Spleen (tissue), 13 donors: ENCODE measurements at places on chromosomes 13 and 19.

- H3K4me3 ChIP-seq = no peak overlapping the region
- no peak overlapping the region for H3K27ac ChIP-seq
- no peak for DNase-seq
Measured at GRCh38 chr13:36430247-36431203, 1.8 kb upstream of the CCNA1 start.

GRCh38 chr19:13463296-13463695, 43.0 kb downstream of the CACNA1A start:
- H3K4me1 ChIP-seq = no peaks in the 10 kb centered on the region
- no peak overlapping the region for H3K4me3 ChIP-seq
- H3K27me3 ChIP-seq = no peaks in the 10 kb centered on the region
- no peak overlapping the region for H3K27ac ChIP-seq

- no peak for DNase-seq
- H3K27ac ChIP-seq = no peak overlapping the region
- no peaks in the 10 kb centered on the region for H3K36me3 ChIP-seq
- no peaks in the 10 kb centered on the region for H3K27me3 ChIP-seq
Measured at GRCh38 chr13:51538591-51539179, 45.6 kb upstream of the WDFY2 start.

DNA sequence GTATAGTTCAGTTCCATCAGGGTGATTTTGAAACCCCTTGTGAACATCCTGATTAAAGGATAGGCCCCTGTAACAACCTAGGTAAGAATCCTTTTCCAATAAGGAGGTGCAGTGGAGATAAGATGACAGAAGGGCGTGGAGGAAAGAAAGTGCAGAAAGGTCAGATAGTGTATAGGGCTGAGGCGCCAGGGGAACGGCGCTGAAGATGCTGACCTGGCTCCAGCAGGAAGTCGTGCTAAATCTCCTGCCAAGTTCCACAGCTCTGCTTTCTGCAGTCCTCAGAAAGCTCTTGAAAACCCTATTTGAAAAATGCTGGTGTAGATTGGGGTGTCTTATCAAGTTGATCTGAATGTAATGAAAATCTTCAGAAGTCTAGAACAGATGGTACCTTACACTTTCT, 221.7 kb downstream of the COG6 start:
- H3K36me3 ChIP-seq = no peaks in the 10 kb centered on the region
- no peak overlapping the region for H3K4me3 ChIP-seq
- no peaks in the 10 kb centered on the region for H3K27me3 ChIP-seq
- no peak overlapping the region for H3K27ac ChIP-seq

DNA sequence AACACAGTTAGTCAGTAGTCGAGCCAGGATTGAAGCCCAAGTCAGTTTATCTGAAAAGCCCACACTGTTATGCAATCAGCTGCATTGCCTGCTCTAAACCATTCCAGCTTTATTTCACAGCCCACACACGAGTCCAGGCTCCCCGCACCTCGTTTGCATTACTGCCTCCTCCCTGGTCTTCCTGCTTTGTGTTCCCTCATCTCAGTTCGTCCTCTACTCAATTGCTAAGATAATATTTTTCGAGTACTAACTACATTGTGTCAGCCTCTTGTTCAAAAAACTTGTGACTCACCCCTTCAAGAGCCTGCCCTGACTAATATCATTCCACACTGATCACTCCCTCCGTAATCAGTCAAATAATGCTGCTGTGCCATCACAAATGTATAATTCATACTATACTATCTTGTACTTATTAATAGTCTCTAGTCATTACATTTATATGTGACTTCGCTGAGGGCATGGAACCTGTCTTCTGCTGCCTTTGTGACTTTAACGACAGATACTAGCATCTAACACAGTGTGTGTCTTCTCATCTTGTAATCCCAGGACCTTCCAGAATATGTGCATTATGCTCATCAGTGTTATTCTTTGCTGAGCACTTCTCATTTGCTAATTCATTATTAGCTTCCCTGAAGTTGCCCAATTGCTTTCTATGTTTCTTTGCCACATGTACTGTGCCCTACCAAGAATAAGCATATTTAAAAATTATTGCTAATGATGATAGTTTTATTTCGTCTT, 26.2 kb upstream of the WDFY2 start:
- no peak overlapping the region for H3K27ac ChIP-seq
- no peak overlapping the region for H3K4me3 ChIP-seq
- H3K4me1 ChIP-seq = peaks cover 30% of the 10 kb centered on the region
- no peaks in the 10 kb centered on the region for H3K36me3 ChIP-seq
- no peak for DNase-seq
- H3K27me3 ChIP-seq = no peaks in the 10 kb centered on the region

- no peaks in the 10 kb centered on the region for H3K36me3 ChIP-seq
- no peak overlapping the region for H3K4me3 ChIP-seq
- no peaks in the 10 kb centered on the region for H3K4me1 ChIP-seq
- H3K27ac ChIP-seq = no peak overlapping the region
Measured at GRCh38 chr13:112014857-112015256, 52.1 kb upstream of the SOX1 start.

GRCh38 chr13:36848199-36848982, 29.4 kb downstream of the RFXAP start:
- H3K36me3 ChIP-seq = no peaks in the 10 kb centered on the region
- no peak overlapping the region for H3K4me3 ChIP-seq
- H3K27ac ChIP-seq = no peak overlapping the region
- DNase-seq = no peak
- no peaks in the 10 kb centered on the region for H3K27me3 ChIP-seq

GRCh38 chr13:99981735-99982035, at the start of gene ZIC2:
Gene ZIC2 (plus strand): TSS chr13:99981784. CDS start chr13:99982065, 281 bp downstream.
- peak within 1 kb of the TSS; percentile 30 for H3K4me3 ChIP-seq
- no peaks in the 10 kb centered on the region for H3K36me3 ChIP-seq
- DNase-seq = peak; percentile 65
- H3K27me3 ChIP-seq = peaks cover 89% of the 10 kb centered on the region
- H3K4me1 ChIP-seq = peaks cover 66% of the 10 kb centered on the region

DNA sequence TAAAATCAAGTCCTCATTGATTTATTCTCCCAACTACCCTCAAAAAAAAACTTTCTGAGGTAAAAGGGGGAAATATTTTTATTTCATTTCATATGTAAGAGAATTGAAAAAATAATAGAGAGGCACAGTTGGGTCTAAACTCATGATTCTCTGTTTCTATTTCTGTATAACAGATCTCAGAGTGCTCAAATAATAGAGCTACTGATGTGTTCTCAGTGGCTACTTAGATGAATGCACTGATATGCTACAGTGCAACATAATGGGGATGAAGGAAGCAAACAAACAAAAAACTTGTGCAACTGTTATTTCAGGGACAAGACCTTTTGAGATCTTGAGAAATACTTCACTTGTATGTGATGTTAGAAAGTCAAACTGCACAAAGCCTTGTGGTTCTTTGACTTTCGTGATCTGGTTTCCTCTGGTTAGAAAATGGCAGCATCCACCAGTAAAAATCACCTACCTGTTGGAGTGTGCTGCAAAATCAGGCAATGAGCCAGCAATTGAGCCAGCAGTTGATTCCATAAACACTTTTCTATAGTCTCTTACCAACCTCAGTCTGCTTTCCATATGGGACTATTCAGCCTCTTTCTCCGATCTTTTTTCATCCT, 9.7 kb upstream of the DACH1 start:
- H3K27me3 ChIP-seq = no peaks in the 10 kb centered on the region
- no peaks in the 10 kb centered on the region for H3K4me1 ChIP-seq
- no peaks in the 10 kb centered on the region for H3K36me3 ChIP-seq
- no peak for DNase-seq
- no peak overlapping the region for H3K4me3 ChIP-seq

DNA sequence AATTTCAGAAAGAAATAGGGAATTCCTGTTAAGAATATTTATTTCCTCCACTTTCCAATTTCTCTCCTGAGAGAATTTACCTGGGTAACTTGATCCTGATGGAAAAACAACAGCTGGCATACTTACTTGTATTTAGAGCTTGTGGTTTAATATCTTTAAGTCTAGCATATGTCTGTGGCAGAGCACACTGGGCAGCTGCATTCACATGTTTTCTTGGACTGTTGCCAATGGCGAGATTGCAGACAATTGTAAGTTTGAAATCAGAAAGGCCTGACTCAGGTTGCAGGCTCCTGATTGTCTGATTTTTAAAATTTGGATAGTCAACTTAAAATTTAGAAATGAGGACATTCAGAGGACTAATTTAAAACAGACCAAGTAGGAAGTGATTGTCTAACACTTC, 66.9 kb downstream of the NHLRC3 start:
- H3K27ac ChIP-seq = no peak overlapping the region
- H3K4me3 ChIP-seq = no peak overlapping the region
- DNase-seq = no peak
- no peaks in the 10 kb centered on the region for H3K4me1 ChIP-seq

- DNase-seq = no peak
- peaks cover 8% of the 10 kb centered on the region for H3K4me1 ChIP-seq
- no peaks in the 10 kb centered on the region for H3K27me3 ChIP-seq
- no peak overlapping the region for H3K4me3 ChIP-seq
- H3K36me3 ChIP-seq = no peaks in the 10 kb centered on the region
- no peak overlapping the region for H3K27ac ChIP-seq
Measured at GRCh38 chr13:97107815-97108529, 113.7 kb upstream of the OXGR1 start.

DNA sequence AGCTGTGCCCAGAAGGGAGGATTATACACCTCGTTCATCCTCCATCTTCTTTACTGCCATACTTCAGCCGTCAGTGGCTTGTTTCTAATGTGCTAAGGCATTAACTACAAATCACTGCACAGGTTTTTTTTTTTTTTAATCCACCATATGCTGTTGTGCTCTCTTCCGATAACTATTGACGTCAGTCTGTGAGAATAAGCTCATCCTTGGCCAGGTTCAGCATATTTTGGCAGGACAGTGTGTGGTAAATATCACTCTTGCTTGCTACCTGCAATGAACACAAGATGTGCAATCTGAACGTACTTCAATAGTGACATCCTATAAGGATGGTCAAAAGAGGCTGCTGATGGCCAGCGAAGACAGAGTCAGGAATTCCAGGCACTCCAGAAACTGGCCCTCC, 2030.7 kb upstream of the PCDH20 start:
- no peak overlapping the region for H3K4me3 ChIP-seq
- DNase-seq = no peak
- H3K27me3 ChIP-seq = no peaks in the 10 kb centered on the region

DNA sequence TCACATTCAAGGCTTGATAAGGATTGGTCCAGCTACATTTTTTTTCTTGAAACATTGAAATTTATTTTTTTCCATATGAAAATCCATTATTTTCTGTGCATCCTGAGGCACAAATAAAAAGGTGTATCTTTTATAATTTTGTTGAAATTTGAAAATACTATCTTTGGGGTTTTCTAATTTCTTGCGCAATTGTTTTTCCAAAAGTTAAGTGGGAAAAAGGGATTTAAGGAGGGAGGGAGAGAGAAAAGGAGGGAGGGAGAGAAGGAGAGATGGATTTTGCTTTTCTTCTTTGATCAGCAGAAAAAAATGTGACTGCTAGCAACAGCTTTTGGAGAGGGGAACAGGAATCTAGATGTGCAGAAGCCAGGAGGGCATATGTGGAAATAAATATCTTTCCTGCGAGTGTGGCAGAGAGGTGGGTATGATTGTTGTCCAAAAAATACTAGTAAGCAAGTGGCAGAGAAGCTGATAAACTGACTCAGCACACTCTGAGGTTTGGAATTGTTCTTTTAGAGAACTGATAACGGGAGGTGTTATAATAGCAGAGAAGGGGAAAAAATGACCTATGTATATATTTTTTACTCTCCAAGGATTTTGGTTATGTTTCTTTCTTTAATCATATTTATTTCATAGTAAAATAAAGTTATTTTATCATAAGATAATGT, 61.2 kb upstream of the EDNRB start:
- no peaks in the 10 kb centered on the region for H3K4me1 ChIP-seq
- no peak overlapping the region for H3K27ac ChIP-seq
- no peaks in the 10 kb centered on the region for H3K27me3 ChIP-seq
- no peak overlapping the region for H3K4me3 ChIP-seq
- no peaks in the 10 kb centered on the region for H3K36me3 ChIP-seq

DNA sequence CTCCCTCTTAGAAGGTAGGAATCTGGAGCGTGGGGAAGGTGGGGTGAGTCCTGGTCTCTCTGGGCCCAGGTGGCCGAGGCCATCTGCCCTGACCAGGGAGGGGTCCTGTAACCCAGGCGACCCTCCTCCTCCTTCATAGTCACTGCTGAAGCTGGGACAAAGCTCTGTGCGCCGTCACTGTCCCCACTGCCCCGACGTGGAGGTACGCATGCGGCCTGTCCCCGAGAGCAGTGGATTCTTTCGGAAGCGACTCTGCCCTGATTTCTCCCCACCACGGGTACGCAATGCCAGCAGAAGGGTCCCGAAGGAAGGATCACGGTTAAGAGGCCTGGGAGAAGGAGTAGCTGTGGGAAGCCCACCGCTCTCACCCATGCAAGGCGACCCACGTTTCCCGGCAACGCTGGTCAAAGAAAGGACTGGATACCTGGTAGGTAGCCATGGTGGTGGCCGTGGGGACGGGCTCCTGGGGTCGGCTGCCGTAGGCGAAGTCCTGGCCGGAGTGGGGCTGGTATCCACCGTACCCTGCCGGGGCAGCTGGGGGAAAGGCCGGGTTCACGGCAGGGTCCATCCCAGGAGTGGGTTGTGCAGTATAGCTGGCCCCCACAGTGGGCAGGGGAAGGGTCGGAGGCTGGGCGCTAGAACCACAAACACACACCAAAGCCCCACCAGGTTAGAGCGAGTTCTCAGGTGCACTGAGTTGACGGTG, 34.3 kb downstream of the ZFR2 start:
- H3K4me1 ChIP-seq = no peaks in the 10 kb centered on the region
- no peak for DNase-seq
- H3K4me3 ChIP-seq = no peak overlapping the region
- peaks cover 28% of the 10 kb centered on the region for H3K27me3 ChIP-seq
- H3K27ac ChIP-seq = no peak overlapping the region
- no peaks in the 10 kb centered on the region for H3K36me3 ChIP-seq

DNA sequence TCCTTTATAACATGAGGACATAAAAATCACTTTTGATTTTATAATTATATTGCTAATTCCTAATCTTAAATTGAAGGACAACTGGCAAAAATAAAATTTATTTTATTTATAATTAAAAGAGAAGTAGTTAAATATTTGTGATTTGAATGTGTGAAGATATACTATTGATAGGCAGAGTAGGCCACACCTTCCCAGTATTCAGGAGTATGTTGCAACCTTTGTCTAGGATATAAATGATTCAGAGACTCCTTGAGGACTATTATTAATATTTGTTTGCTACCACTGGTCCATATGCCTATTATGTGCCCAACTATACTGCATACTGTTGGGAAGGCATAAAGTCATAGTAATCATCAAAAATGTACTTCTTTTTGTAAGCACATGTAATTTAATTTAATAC, 94.2 kb downstream of the CDADC1 start:
- no peaks in the 10 kb centered on the region for H3K27me3 ChIP-seq
- H3K4me1 ChIP-seq = no peaks in the 10 kb centered on the region
- no peak for DNase-seq
- H3K36me3 ChIP-seq = no peaks in the 10 kb centered on the region
- H3K27ac ChIP-seq = no peak overlapping the region

GRCh38 chr19:49977881-49978280, 16.9 kb upstream of the SIGLEC11 start:
- peaks cover 48% of the 10 kb centered on the region for H3K36me3 ChIP-seq
- H3K27me3 ChIP-seq = no peaks in the 10 kb centered on the region
- no peak overlapping the region for H3K27ac ChIP-seq
- H3K4me3 ChIP-seq = no peak overlapping the region
- H3K4me1 ChIP-seq = no peaks in the 10 kb centered on the region
